ENCODE measurements at places on chromosomes 12 and 14.

- DNase-seq = peak; percentile 71
Observed at GRCh38 chr14:61145903-61146481, 135.1 kb downstream of the TMEM30B start.

DNA sequence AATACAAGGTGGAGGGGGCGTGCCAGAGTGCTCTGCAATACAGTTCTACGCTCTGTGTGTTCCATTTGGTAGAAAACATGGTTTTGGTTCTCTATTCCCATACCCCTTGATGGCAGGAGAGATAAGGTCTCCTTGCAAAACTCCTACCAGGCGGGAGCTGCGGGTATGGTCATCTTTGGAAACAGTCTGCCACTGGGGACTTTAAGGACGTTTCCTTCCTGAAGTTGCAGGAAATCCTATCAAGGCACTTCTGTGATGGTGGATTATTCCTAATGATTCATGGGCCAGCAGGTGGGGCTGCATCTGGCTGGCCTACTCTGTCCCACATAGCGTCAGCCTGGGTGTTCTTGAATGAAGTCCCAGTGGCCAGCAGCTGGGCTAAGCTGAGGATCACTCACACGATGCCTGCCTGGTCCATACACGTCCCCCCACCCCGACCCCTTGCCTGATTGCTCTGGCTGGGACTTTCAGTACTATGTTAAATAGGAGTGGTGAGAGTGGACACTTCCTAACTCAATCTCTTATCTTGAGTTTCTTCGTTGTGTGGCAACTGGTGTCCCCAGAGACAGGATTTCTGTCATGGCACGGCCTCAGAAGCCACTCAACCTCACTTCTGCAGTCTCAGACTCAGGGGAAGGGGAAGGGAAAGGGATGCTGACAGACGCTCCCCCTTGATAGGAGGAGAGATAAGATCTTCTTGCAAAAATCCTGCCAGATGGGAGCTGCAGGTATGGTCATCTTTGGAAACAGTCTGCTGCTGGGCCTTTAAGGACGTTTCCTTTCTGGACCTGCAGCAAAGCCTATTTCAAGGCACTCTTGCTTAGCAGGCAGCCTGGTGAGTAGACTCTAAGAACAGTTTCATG lies 61.0 kb upstream of the FKBP4 start:
- DNase-seq = no peak

DNA sequence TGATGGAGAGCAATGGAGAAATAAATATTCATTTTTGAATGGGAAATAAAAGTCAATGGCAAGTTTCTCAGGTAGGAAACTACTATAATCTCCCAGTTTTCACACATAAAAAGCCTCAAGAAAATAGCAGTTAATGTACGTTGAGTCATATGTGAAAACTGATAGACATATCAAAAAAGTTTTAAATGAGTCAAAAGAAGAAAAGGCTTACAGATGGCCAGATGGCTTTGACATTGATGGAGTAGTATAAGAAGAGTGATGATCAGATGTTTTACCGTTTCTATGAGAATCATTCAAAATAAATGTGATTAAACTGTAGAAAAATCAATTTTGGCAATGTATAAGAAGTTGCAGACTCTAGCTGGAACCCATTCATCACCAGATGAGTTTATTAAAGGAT lies 97.8 kb downstream of the LLPH start:
- DNase-seq = no peak

- no peak for DNase-seq
Observed at GRCh38 chr14:24329736-24330135, 5.1 kb downstream of the ADCY4 start.

- DNase-seq = no peak
Observed at GRCh38 chr14:86641310-86641709, 1111.4 kb downstream of the FLRT2 start.

DNA sequence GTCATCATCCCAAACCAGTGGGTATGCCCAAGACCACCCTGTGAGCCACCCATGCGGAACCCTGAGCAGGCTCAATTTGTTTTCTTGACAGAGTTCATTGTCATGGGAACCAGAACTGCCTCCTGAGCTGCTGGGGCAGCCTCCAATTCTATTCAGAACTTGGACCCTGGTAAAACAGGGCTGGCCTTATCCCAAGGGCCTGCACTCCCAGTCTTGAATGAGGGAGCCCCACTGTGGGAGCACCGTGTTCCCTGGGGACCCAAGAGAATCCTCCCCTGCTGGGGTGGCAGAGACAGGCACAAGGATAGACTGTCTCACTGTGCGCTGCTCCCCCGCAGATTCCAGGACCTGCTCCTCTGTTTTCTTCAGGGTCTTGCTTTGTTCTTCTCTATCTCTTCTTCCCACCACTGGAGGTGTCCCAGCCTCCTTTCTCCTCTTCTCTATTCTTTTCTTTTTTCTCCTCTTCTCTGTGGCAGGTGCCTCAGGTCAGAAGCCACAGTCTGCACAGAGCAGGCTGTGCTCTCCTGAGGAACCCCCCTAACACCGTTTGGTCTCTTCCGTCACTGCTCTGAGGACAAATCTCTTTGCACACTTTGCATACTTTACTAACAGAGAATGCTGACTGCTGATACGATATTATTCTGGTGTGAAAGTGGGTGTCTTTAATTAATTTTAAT lies 31.2 kb upstream of the CHPT1 start:
- DNase-seq = no peak

DNA sequence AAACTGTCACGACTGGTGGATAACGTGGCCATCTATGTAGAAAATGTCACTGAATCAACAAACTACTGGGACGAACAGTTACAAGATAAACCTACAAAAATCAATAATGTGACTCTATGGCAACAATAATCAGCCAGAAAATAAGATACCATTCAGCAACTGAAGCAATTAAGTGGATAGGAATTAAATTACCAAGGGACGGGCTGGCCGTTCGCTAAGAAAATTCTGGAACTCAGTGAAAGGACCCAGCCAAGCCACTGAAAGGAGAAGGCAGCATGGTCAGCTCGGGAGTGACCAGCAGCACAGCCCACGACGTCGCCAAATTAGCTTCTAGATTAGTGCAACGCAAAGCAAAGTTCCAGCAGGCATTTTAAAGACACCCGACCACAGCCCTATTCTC lies 33.6 kb upstream of the TMEM179 start:
- DNase-seq = no peak

GRCh38 chr12:124437617-124438436 lies 129.6 kb downstream of the NCOR2 start:
- DNase-seq = no peak

- DNase-seq = no peak
Observed at GRCh38 chr12:116136340-116136739, 141.2 kb downstream of the MED13L start.

DNA sequence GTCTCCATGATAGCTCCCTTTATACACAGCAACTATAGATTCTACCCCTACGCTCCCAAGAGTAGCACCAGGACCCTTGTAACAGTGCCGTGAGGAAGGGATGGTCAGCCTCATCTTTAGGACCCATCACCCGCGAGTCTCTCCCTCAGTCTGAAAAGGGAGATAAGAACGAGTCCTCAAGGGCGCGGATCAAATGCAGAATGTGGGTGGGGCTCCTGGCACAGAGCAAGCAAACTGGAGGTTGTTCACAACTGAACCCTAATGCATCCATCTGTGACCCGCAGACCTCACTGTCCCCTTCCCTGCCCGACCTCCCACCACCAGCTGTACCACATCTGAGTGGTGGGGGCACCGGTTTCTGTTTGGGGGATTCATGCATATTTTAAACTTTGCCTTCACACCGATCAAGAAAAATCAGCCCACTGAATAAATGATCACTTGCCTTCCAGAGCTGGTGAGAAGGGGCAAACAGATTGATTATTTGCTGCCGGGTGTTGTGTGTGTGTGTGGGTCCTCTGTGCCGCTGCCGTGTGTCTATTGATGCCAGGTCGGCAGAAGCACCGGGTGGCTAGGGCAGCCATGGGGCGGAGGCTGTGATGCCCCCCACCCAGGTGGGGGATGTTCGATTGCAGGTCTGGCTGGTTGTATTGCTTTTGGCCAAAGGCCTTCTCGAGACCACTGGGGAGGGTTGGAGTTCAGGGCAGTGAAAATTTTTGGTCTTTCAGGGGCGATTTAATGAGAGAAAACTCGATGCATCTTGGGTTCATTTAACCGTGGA lies 35.7 kb upstream of the BEGAIN start:
- DNase-seq = no peak

DNA sequence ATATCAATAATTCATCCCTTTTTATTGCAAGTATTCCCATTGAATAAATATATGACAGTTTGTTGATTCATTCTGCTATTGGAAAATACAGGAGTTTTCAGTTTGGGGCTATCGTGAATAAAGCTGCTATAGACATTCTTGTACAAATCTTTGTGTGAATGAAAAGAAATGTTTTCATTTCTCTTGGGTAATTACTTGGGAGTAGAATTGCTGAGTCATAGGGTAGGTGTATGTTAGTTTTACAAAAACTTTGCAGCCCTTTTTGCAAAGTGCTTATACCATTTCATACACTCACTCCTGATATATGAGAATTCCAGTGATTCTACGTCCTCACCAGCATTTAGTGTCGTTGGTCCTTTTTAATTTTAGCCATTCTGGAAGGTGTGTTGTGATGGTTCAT lies 6.9 kb upstream of the PTCSC3 start:
- no peak for DNase-seq

GRCh38 chr14:97120611-97121031 lies 323.4 kb downstream of the VRK1 start:
- DNase-seq = no peak

DNA sequence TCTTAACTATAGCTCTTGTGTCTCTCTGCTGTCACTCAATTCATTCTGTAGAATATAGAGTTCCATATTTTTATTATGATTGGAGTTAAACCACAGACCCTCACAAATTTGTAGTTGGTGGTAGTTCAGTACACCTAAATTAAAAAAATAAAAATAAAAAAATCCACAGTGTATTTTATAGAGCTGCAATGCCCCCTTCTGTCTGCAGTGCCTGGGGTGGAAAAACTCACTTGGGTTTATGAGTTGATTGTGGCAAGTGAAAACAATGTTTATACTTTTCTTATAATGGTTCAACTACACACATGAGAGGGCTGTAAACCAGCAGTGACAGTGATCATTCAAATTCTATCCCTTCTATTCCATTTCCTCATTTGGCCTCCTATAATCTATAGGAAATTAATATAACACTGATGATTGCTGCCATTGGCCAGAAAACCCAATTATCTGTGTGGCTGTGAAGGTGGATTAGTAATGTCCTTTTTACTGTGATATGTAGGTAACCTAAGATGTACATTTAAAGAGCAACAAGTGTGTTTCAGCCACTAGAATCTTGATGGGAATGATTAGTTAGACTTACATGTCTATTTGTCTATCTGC lies 166.9 kb upstream of the LRIG3 start:
- DNase-seq = no peak

- no peak for DNase-seq
Observed at GRCh38 chr14:33377596-33378390, 439.1 kb downstream of the NPAS3 start.

DNA sequence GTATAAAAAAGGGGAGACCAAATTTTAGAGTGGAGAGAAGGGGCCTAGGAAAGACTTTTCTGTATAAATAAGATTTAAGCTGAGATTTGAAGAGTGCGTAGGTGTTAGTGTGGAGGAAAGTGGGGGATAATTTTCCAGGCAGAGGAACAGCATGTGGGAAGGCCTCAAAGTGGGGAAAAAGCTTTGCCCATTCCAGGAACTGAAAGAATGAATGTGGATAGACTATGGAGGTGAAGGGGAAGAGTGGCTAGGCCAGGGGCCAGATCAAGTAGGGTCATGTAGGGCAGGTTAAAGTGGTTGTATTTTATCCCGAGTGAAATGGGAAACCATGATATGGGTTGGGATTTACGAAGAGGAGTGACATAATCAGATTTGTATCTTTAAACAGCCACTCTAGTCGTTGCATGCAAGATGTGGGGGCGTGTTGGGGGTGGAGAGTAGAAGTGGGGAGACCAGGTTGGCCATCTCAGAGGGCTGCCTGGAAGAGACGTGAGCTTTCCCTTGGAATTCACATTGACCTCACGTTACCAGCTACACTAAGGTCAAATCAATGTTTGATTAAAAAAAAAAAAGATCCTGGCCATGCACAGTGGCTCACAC lies 3.3 kb downstream of the ZNF664 start:
- DNase-seq = no peak

GRCh38 chr14:93381644-93382043 lies 34.7 kb downstream of the COX8C start:
- DNase-seq = no peak

DNA sequence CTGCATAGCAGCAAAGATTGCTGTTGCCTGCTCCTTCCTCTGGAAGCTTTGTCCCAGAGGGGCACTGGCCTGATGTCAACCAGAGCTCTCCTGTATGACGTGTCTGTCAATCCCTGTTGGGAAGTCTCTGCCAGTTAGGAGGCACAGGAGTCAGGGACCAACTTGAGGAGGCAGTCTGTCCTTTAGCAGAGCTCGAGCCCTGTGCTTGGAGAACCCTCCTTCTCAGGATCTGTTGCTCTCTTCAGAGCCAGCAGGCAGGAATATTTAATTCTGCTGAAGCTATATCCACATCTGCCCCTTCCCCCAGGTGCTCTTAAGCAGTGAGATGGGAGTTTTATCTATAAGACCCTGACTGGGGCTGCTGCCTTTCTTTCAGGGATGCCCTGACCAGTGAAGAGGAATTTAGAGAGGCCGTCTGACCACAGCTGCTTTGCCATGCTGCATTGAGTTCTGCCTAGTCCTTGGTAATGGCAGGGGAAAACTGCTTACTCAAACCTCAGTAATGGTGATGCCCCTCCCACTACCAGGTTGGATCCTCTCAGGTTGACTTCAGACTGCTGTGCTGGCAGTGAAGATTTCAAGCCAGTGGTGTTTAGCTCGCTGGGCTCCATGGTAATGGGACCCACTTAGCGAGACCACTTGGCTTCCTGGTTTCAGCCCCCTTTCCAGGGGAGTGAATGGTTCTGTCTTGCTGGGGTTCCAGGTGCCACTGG lies 218.6 kb upstream of the SLC38A2 start:
- no peak for DNase-seq

GRCh38 chr12:89353823-89354611 lies 1.7 kb upstream of the DUSP6 start:
- DNase-seq = no peak

GRCh38 chr14:94775091-94775870 lies 5.4 kb upstream of the GSC start:
- no peak for DNase-seq

GRCh38 chr12:7929083-7929792 lies 6.7 kb downstream of the SLC2A3 start:
- DNase-seq = no peak

GRCh38 chr14:31419179-31419966 lies 977 bp downstream of the HEATR5A start:
- DNase-seq = no peak
